ENCODE measurements at places on chromosomes 6 and 20.
A peak's percentile ranks its signal among the peaks of the same experiment; 100 is the strongest.

GRCh38 chr20:2101057-2101864 lies at the start of gene STK35:
Gene STK35 (plus strand): TSS chr20:2101827. CDS start chr20:2101882, 55 bp downstream.
- peak; percentile 55 for ATAC-seq

DNA sequence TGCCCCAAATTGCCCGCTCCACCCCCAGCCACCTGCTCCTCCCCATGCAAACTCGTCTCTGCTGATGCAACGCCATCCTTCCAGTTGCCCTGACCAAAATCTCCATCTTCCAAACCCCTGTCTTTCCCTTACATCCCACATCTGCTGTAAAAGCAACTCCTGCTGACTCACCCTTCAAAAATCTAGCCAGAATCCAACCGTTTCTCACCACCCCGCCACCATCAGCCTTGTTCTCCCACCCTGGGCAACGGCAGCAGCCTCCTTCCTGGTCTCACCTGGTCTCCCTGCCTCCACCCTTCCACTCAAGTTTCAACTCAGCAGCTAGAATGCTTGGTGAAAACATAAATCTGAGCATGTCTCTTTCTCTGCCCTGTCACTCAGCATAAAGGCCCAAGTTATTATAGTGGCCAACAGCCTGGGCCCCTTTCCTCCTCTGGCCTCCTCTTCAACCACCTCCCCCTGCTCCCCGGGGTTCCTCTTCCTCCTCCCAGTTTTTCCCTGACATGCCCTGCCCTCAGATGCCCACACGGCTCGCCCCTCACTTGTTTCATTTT lies 7.2 kb upstream of the SYNJ2 start:
- no peak for ATAC-seq

DNA sequence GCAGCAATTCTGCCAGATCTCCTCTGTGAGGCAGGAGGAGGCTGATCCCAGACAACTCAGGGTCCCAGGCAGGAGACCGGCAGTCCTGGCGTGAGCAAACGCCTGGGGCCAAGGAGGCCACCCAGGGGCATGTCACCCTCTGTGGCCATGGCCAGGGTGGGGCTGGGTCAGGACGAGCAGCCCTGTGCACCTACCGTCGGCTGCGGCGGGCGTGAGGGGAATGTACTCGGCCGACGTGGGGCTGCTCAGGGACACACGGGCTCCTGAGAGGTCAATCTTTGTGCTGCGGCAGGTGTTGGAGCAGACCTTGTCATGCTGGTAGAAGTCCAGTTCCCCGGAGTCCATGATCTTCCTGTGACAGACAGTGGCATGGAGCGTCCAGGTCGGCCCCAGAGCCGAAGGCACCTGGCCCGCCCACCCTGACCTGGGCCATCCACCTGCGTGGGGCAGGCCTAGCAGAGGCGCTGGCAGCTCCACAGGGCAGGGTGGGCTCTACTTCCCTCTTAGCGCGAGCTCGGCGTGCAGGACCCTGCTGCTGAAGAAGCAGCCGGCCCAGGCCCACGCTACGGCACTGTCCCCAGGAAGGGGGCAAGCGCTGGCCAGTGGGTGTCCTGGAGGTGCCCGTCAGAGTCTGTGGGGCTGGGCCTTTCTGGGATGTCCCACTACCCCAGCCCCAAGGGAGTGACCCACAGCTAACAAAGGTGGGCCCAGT lies 21.5 kb upstream of the HELZ2 start:
- ATAC-seq, result no peak

DNA sequence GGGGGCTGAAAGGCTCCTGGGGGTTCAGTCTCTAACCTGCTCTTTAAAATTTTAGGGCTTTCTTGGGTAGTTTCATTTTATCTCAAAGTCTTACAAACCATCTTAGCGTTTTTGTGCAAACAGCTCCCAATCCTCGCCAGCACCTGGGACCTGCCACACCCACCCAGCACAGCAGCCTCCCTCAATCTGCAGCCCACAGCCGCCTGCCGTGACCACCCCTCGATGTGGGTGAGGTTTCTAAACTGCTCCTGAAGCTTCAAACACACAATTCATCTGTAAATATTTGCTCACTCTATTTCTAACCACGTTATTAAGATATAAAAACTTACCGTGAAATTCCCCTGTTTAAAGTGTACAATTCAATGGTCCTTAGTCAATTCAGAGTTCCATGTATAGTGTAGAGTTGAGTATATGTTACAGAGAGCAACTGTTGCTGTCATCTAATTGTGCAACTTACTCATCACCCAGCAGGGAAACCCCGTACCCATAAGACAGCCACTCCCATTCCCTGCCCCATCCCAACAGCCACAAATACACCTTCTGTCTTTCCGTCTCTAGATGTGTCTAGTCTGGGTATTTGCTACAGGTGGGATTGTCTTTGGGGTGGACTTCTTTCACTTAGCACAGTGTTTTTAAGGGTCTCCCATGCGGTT lies 381.0 kb downstream of the TAF4 start:
- no peak for ATAC-seq

- ATAC-seq, result no peak
Observed at GRCh38 chr20:3430376-3431069, 23.1 kb upstream of the DNAAF9 start.

DNA sequence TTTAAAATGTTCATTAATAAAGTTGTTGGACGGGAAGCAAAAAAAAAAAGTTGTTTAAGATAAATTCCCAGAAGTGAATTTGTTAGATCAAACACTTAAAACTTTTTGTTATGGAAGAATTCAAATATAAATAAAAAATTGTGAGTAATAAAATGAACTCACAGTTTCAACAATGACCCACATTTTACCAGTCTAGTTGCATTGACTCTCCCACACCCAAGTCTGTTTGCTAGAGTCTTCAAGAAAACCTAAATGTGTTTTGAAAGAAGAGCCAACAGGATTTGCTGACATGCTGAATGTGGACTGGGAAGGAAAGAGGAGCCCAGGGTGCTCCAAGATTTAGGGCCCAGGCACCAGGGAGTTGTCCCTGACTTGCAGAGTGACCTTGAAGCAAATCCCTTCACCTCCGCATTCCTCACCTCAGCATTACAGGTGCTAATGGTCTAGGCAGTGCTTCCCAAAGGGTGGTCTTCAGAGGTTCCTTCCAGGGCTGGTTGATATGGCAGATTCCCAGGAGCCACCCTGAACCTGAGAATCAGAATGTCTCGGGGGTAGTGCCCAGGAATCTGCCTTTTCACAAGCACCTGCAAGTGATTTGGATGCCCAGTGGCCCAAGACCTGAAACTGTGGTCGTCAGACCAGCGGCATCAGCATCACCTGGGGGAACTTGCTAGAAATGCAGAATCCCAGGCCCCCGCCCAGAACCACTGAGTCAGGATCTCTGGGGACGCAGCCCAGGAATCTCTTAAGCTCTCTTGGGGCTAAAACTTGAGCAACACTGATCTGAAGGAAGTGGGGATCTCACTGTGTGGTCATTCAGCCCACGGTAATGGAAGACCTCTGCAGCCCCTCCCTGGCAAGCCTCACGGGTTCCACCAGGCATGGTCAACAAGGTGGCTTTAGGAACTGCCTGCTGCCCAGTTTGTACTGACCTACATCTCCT lies 31.1 kb downstream of the POFUT1 start:
- no peak for ATAC-seq

DNA sequence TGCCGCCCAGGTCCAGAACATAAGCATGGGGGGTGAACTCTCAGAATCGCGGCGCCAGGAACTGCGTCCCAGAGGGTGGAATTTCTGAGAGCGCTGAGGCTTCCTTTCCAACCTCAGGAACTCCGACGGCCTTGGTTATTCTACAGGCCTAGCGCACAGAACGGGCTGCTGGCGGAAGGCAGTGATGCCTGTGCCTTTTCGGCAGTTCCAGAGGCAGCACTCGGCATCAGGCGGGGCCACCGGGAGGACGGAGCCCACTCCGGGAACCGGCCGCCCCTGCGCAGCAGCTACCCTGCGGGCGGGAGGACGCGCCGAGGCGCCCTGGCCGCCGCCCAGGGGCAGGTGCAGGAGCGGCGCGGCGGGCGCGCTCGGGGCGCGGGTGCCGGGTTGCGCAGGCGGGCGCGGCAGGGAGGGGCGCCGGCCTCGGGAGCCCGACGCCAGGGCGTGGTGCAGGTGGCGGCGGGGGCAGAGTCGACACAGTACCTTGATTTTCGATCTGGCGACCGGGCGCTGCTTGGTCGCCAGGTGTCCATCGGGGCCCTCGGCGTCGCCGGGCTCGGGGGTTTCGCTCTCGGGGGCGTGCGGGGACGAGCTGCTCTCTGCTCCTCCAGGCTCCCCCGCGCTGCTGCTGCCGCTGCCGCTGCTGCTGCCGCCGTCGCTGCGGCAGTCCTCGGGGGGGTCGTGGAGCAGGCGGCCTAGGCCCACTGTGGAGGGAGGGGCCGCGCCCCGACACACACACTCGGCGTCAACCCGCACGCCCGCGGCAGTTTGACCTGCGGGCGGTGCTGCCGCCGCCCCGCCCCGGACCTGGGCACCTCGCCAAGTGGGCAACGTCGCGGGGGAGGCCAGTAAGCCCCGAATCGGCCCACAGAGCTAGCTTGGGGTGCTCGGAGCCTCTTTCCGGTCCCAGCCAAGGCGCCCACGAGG lies 1.3 kb downstream of the OVOL2 start:
- ATAC-seq, result peak; percentile 9

- ATAC-seq, result no peak
Observed at GRCh38 chr6:108451816-108452215, 108.9 kb upstream of the FOXO3 start.

DNA sequence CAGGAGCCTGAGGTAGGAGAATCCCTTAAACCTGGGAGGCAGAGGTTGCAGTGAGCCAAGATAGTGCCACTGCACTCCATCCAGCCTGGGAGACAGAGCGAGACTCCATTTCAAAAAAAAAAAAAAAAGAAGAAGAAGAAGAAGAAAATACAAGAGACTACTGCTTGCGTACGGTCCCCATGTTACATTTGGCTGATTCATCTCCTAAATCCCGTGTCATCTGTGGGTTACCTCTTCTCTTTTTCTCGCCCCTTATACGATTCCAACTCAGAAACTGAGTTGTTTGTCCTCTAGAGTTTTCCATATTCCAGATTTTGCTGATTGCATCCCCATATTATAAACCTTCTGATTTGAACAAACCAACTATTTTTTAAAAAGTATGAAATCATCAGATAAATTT lies 62.4 kb upstream of the NELFCD start:
- no peak for ATAC-seq

GRCh38 chr6:137589067-137589848 lies 95.1 kb upstream of the OLIG3 start:
- peak; percentile 100 for ATAC-seq

- peak; percentile 79 for ATAC-seq
Observed at GRCh38 chr6:35302604-35303241, 5.1 kb downstream of the DEF6 start.

- ATAC-seq, result peak; percentile 43
Observed at GRCh38 chr6:5729080-5729434, 277.7 kb downstream of the NRN1 start.

DNA sequence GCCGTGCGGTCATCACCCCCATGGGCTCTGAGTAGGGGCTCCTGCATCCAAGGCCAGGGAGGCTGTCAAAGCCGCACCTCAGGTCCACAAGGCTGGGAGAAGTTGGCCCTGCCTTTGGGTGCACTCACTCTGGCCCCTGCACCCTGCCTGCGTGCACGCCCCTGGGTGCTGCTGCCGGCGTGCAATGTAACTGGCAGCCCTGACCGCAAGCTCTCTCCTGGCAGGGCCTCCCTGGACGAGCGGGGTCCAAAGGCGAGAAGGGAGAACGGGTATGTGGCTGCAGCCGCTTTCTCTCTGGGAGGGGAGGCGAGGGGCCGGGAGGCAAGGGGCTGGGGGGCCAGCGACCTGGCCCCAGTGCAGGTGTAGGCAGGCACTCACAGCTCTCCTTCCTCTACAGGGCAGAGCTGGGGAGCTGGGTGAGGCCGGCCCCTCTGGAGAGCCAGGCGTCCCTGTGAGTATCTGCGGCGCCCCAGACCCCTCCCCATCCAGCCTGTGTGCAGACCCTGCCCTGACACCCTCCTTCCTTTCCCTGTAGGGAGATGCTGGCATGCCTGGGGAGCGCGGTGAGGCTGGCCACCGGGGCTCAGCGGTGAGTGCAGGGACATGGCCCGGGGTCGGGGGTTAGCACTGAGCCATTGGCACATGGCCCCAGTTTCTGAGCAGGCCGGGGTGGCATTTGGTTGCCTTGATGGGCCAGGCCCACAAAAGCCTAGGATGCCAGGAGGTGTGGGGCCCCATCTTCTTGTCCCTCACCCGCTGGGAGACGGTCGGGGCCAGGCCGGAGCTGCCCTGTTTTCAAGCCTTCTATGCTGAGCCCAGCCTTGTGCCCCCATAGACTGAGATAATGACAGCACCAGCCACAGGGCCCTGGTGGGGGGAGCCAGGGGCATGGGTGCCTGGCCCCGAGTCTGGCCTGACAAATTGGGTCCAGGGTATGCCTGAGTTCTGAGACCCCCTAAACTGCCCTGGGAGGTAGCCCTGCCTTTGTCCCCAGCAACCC lies 12.7 kb downstream of the COL9A3 start:
- ATAC-seq, result no peak

DNA sequence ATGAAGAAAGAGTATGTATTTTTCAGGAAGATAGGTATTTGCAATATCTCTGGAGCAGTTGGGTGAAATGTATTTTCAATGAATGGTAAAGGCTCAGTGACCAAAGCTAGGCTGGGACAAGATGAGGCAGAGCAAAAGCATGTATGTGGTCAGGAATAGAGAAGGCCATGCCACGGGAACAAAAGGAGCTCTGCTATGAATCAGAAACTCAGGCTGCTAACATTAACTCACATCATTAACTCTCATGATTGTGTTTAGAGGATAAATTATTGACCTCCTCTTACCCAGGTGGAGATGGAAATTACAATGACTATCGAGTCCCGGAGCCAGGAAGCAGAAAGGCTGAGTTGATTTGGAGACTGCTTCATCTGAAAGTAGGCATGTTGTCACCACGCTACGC lies 220.2 kb downstream of the FUT9 start:
- ATAC-seq, result no peak

- ATAC-seq, result no peak
Observed at GRCh38 chr6:108982154-108983113, 112.2 kb downstream of the SESN1 start.

DNA sequence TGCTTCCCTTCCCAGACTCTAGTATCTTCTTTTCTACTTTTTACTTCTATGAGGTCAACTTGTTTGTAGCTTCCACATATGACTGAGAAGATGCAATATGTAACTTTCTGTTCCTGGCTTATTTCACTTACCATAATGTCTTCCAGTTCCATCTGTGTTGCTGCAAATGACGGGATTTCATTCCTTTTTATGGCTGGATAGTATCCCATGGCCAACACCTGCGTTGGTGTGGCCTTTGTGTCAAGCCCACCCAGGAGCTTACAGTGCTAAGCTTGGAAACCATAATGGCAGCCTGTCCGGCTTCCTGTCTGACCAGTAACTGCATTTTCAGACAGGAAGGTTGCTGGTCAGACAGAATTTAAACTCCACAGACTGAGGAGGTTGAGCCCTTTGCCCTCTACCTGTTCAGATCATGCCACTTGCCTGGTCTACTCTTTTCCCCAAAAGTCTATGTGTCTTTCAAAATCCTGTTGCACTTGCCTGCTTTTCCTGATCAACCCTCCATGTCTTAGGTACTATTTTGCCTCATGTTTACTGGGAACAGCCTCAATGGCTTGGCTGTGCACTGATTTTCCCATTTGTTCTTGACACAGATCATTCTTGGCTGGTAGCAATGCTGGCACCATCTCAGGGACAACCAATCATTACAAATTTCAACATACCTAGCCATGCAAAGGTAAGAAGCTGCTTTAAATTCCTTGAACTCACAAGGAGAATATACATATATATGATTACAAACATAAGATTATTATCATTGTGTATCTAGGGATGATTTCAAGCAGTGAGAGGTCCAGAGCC lies 114.3 kb upstream of the PLEKHG1 start:
- no peak for ATAC-seq
